ENCODE measurements at places on chromosomes 2 and 18. TPM values are rescaled to one million over a fixed set of nuclear protein-coding genes. Genes with fewer than 3 reads are reported as not detected.

NT5C1B gene
- not detected for total RNA-seq

LTBP1 gene
- total RNA-seq: not detected

ZNF519 gene
- 16.5 TPM for total RNA-seq

DNA sequence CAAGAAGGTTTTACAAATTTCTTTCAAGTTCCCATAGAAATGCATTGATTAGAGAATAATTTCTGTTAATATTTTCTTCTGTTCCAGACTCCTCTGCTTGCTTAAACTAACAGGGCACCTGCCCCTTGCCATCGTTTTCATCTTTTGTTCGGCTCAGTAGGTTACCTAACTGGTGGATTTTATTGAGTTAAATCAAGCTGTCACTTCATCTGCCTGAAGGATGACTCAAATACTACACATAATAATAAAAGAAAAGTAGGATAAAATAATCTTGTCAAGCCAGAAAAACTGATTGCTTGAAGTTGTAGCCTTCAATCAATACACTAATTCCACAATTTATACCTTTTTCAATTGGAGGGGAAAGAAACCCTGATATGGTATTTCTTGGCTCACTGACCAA, 234.0 kb downstream of the NR4A2 start:
- H3K36me3 ChIP-seq: no peaks in the 10 kb centered on the region
- no peaks in the 10 kb centered on the region for H3K4me1 ChIP-seq
- H3K27ac ChIP-seq: no peak overlapping the region
- no peak for DNase-seq
- no peaks in the 10 kb centered on the region for H3K27me3 ChIP-seq

GRCh38 chr2:138193416-138194213, 229.3 kb downstream of the HNMT start:
- H3K27me3 ChIP-seq: no peaks in the 10 kb centered on the region
- no peak overlapping the region for H3K4me3 ChIP-seq
- H3K4me1 ChIP-seq: no peaks in the 10 kb centered on the region
- DNase-seq: no peak
- H3K27ac ChIP-seq: no peak overlapping the region

- no peaks in the 10 kb centered on the region for H3K4me1 ChIP-seq
- no peak overlapping the region for H3K27ac ChIP-seq
- DNase-seq: no peak
- H3K4me3 ChIP-seq: no peak overlapping the region
Measured at GRCh38 chr2:152519581-152519952, 184.6 kb downstream of the FMNL2 start.
